NCI-H526 (cell line): ENCODE measurements at places on chromosomes 7 and 10.

- DNase-seq: no peak
Observed at GRCh38 chr7:68433462-68434070, 1164.7 kb upstream of the AUTS2 start.

DNA sequence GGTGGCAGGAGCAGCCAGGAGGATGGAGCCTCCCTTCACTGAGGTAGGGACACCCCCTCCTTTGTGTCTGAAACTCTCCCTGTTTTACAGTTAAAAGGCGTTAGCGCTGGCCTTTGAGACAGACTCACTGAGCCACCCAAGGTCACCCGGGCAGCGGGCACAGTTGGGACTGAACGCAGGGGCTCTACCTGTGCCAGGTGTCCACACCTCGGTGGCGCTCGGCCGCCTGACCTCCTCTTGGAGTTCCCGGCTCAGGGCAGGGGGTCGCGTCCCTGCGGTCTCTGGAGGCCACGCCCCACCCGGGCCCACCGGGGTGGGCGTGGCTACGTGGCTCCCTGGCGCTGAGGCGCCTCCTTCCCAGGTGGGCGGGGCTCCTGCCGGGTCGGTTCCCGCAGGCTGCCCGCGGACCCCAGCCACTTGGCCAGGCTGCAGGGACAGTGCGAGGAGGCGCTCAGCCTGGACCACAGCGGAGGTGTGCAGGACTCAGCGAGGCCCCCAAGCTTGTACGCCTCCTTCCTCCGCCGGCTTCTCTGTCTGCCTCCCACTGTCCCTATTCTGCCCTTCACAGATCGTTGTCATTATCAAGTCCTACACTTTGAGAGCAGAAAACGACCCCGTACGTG lies 39.9 kb upstream of the LEP start:
- no peak for DNase-seq

- DNase-seq: no peak
Observed at GRCh38 chr10:75032119-75032518, 79.3 kb upstream of the SAMD8 start.

GRCh38 chr10:114631090-114631665 lies 26.9 kb downstream of the ABLIM1 start:
- no peak for DNase-seq

- DNase-seq: no peak
Observed at GRCh38 chr7:38229386-38229785, 44.0 kb downstream of the TARP start.

- DNase-seq: no peak
Observed at GRCh38 chr7:146781352-146782116, 664.9 kb downstream of the CNTNAP2 start.

GRCh38 chr10:31299119-31299518 lies 19.9 kb upstream of the ZEB1 start:
- DNase-seq: no peak

- DNase-seq: no peak
Observed at GRCh38 chr10:95941115-95941514, 33.3 kb downstream of the CC2D2B start.

DNA sequence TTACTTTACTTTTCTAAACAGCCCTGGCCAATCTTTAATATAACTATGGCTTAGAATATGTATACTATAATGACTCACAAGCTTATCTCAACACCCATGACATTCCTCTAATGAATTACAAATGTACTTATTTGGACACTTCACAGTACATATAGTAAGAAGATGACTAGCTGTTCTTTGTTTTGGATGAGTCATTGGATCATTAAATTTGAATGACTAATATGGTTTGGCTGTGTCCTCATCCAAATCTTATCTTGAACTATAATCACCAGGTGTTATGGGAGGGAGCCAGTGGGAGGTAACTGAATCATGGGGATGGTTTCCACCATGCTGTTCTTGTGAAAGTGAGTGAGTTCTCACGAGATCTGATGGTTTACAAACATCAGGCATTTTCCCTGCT lies 807.5 kb upstream of the SORCS1 start:
- no peak for DNase-seq
